T-helper 9 cell (primary cell): ENCODE measurements at places on chromosomes 3 and 15.

DNA sequence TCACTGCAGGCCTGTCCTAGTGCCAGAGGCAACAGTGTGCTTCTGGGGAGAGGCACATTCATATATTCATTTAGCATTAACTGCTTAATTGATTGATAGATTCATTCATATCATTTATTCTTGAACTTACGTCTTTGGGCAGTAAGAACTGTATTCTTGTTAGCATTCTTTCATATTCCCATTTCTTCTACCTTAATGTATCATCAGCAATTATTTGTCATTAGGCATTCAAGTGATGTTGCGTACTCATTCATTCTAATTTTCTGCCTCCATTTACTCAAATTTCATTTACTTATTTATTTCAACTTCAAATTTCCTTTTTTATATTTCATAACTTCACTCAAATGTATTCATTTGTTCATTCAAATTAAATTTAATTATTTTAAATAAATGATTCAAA, 31.5 kb upstream of the CCR4 start:
- DNase-seq = no peak

DNA sequence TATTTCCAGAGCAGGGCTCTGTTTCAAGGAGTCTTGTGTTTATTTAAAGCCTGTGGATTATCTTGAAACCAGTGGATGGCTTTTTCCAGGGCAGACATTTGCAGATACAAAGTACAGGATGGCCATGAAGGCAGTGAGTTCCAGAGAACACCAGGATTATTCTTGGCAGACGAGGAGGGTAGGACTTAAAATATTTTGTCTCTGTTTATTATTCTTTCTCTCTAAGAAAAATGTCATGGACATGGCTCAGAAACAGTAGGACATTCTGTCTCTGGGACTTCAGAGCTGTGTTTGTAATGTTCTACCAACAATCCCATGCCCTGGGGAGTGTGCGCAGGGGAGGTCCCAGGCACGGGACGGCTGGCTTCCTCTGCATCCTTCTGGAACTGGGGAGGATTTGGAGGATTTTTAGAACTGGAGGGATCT, 125.9 kb downstream of the ATP10A start:
- no peak for DNase-seq

- no peak for DNase-seq
Observed at GRCh38 chr15:100661156-100661555, 58.8 kb downstream of the ASB7 start.

DNA sequence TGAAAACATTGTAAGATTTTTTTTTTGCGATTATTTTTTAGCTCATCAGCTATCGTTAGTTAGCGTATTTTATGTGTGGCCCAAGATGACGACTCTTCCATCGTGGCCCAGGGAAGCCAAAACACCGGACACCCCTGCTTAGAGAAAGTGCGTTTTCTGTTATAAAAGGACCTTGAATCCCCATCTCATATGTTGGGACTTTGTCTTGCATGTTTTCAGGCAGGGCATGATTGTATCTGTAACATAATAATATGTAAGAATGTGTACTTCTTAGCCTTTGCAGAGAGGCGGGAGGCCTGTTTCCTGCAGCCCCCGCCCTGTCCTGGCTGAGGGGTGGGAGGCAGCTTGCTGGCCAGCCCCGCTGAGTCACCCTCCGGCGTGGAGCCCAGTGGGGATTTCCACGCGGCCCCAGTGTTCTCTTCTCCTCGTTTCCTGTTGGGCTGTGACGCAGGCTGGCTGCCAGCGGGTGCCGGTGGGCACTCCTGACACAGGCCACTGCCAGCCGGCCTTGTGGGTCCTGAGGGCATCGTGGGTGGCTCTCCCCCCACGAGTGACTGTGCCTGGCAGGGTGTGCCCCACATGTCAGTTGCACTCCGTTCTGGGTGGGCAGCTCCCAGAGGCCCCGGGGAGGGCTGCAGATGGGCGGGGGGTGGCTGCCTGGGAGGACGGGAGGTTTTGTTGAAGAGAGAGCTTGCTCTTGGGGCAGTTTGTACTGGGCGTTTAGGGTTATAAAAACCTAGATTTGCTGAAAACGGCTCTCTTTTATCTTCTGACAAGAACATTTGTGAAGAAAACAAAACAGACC, 55.6 kb downstream of the SMAD3 start:
- peak; percentile 85 for DNase-seq

- no peak for DNase-seq
Observed at GRCh38 chr3:64627042-64627441, 60.8 kb downstream of the ADAMTS9 start.

DNA sequence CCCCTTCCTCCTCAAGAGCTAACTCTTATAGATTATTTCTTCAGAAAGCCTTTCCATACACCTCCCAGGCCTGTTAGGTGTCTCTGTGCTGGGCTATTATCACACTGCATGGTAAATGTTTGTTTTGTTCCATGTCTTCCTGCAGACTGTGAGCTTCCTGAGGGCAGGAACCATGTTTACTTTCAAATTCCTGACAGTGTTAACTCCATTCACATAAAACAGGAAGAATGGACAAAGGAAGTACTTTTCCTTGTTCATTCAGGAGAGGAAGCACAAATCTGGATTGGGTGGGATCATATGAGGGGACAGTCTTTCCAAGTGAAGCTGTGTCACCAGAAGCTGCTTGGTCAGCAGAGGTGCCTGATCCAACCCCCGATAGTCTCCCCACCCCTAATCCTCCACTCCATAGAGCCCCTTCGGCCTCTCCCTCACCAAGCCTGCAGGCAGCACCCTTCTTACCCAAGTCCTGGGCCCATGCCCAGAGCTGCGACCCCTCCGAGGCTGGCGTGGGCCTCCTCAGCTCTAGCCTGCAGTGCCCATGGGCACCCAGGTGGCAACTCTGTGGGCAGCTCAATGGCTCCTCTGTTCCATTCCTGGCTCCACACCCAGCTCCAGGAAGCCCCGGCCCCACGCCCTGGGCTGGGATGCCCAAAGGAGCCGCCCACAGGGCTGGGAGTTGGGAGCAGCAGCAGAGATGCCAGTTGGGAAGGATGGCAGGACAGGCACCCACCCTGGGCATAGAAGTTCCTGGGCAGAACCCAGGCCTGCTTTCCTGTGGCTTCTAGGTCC, 6.9 kb downstream of the SHF start:
- no peak for DNase-seq

DNA sequence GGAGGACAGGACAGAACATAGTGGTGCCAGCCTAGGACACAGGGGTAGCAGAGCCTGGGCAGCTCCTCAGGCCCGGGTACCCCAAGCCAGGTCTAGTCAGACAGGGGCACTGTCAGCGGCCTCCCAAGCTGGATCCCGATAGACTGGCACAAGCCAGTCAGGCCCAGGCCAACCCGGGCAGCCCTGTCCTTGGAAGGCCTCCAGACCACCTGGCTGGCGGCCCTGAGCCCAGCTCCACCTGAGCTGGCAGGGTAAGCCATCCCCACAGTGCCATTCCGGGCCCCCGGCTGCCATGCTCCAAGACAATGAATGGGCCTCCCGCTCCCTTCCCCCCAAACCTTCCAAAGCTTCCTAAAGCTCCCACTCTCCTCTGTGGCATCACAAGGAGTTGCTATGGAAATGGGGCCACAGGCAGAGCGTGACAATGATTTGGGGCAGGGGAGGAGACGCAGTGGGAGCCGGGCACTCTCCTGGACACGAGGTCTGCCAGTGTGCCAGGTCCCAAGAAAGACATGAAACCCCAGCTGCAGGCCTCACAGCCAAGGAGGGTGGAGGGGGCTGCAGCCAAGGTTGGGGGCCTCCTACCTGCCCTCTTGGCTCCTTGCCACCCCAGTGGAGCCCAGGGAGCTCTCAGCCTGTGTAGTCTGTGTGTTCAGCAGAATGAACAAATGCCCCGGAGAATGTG, 165.6 kb upstream of the LINGO1 start:
- DNase-seq = no peak

GRCh38 chr3:16370872-16371740, 106.1 kb downstream of the OXNAD1 start:
- DNase-seq = no peak

DNA sequence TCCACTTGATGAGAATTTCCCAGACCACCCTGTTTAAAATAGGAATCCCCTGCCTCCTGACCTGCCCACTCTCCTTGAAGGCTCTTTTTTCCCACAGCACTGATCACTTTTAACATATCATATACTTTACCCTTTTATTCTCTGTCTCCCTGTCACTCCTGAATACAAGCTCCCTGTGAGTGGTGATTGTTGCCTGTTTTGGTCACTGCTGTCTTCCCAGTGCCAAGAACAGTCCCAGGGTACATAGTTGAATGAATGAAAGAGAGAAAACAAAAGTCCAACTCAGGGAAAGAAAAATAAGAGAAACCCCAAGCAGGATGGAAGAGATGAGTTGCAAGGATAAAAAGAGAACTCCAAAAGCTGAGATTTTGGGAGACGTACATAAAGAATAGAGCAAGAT, 500.3 kb upstream of the LMCD1 start:
- no peak for DNase-seq

- no peak for DNase-seq
Observed at GRCh38 chr15:59116141-59116540, 11.2 kb downstream of the CCNB2 start.

DNA sequence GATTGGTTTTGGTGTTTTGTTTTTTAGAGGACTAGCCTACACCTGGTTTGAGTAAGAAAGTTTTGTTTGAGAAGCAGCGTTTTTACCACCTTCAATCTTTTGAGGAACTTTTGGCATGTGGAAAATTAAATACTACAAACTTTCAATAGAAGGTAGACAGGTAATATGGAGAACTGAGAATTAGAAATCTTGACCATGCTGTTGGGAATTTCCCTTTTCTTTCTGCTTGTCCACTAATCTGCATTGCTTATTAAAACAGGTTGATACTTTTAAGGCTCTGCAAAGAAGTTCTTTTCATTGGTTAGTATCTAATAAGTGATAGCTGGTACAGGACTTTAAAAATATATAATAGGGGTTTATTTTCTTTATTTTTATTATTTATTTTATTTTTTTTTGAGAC, 31.9 kb downstream of the UBE2E1 start:
- DNase-seq = no peak

GRCh38 chr3:179991104-179991503, 45.6 kb downstream of the PEX5L start:
- no peak for DNase-seq

DNA sequence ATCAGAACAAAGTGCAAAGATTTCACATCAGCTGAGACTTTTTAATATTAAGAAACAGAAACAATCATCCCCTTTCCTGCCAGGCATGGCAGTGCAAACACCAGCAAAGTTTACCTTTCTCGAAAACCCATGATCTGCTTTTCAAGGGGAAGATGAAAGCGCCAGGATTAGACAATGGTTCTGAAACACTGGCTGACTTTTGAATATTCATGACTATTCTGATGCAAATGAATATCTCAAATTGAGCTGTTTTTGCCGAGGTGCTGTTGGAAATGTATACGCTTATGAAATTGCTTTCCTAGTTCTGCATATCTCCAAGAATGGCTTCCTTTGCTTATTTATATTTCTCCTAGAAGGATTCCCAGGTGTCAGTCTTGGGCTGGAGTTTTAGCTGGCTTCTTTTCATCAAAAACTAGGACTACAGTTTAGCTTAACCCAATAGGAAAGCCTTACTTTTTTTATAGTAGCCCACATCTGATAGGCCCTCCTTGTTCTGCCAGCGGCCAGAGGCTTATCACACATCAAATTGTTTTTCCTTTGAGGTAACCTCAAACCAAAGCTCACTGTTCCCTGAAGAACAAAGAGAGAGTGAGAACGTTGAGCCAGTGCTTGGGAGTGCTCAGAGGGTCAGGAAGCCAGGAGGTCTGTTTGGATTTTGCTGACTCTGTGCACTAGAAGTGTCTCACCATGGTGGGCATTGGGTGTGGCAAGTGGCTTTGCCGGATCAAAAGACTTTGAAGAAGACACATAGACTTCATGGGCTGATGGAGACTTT, 74.0 kb upstream of the PLCL2 start:
- DNase-seq = no peak

GRCh38 chr3:179150610-179151009, 2.5 kb downstream of the PIK3CA start:
- DNase-seq = no peak

GRCh38 chr3:24843955-24844354, 349.3 kb upstream of the THRB start:
- DNase-seq = no peak

DNA sequence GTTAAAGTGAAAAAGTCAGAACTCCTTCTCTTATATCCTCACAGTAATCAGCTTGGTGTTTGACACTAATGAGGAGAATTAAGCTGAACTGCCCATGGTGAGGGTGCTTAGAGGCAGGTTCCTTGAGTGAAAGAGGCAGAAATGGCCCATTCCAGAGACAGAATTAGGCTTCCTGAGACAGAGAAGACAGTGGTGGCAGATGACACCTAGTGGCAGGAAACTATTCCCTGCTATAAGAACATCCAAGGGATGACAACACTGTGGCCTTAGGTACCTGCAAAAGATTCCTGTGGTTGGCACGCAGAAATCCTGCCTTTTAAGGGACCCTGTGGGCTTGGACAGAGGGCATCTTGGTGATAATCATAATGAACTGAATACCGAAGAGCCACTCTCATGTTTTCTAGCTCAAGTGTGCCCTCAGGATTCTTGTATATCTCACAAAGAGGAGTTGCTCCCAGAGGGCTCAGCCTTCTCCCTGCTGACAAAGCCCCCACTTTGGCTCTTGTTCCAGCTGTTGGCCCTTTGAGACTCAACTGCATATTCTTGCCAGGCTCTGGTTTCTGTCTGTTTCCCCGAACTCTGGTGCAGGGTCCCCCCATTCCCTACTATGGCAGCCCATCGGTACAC, 56.0 kb downstream of the KBTBD12 start:
- DNase-seq = no peak

DNA sequence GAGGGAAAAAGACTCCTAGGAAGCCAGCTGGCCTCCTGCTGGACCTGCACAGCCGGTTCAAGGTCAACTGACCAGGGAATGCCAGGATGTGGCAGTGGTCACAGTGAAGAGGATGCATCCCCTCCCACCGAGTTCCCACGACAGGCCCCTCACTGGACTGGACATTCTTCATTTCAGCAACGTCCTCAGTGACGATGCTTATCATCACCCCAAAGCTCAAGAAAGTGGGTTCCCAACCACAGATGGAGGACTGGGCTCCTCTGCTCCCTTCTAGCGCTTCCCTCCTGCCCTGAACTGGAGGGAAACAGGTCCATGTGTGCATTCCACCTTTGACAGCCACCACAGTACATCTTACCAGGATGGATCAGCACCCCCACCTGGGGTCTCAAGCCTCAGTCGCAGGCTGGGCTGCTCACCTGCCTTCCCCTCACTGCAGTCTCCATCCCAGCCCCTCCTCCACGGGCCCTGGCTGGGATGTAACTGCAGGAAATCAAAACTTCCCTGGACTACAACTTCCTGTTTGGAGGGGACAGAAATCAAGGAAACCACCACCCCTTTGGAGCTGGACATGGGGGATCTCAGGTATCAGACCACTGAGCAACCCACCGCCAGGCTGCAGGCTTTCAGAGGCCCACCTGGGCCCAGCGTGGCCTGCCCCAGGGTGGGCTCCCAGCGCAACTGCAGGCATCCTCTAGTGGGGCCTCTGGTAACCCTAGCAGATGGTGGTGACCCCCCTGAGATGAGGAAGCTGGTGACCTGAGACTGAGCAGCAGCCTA, 7.3 kb downstream of the CALML4 start:
- DNase-seq = no peak

GRCh38 chr3:171417813-171418212, 42.4 kb downstream of the TNIK start:
- DNase-seq = no peak

- DNase-seq = no peak
Observed at GRCh38 chr15:70437882-70438451, 325.4 kb downstream of the UACA start.
